ENCODE measurements at places on chromosomes 2 and 18. TPM values are rescaled to one million over a fixed set of nuclear protein-coding genes. Genes with fewer than 3 reads are reported as not detected.

DNA sequence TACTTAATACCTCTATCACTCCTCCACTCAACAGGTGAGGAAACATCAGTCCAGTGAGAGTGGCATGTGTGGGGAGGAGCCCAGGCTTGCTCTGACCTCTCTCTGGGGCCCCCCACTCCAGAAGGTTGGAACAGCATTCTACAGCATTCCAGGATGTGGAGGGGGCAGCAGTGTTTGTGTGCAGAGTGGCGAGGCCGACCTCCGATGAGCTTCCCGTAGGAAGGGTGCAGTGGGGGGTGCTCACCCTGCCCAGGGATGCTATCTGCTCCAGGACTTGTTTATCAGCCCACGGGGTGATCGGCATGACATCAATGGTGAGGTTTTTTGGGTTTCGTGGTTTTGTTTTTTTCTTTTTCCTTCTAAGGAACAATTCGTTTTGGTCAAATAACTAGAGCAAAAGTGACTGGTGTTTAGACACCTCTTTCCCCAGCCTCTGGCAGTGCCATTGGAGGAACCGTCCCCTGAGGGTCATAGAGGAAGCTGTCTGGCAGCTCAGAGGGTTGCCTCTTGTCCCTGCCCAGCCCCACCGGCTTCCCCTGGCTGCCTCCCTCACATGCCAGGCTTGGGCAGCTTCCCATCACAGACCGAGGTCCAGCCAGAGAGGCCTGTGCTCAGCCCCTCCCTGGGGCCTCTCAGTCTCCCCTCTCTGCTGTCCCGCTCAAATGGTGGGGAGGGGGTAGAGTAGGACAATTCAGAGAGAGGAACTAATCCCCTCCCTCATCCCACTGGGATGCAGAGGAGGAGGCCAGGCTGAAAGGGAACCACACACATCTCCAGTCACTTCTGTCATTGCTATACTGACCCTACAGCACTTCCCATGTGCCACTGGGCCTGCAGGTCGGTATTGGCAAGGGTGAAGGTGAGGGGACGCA, 96.5 kb downstream of the ZFP36L2 start:
- H3K4me1 ChIP-seq = peaks cover 17% of the 10 kb centered on the region
- H3K36me3 ChIP-seq = no peaks in the 10 kb centered on the region
- H3K27ac ChIP-seq = peak overlapping the region; percentile 34
- DNase-seq = no peak
- no peaks in the 10 kb centered on the region for H3K27me3 ChIP-seq
- H3K4me3 ChIP-seq = no peak overlapping the region

GRCh38 chr18:6547476-6547875, 132.8 kb upstream of the L3MBTL4 start:
- H3K36me3 ChIP-seq = no peaks in the 10 kb centered on the region
- H3K4me1 ChIP-seq = no peaks in the 10 kb centered on the region
- H3K27ac ChIP-seq = no peak overlapping the region
- H3K27me3 ChIP-seq = no peaks in the 10 kb centered on the region
- no peak overlapping the region for H3K4me3 ChIP-seq
- no peak for DNase-seq

DNA sequence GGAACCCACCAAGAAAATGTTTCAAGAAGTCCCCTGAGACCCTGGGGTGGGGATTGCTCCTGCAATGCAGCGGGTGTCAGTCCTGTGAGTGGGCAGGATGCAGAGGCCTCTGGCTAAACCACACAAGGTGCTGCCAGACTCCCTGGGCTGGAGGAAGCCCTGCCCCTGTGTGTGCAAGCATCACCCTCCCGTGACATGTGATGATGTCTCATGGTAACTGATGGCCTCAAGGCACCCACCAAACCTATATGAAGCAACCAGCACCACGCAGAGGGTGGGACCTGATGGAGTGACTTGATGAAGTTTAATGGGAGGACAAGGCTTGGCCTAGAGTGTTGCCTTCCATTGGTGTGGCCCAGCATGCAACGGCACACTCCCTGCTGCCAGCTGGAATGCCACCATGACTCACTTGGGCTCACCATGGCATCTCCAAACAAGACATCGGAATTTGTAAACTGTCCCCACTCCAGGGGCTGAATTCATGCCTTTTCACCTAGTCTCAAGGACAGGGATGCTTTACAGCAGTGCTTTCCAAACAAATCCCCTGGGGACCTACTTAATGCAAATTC, 8.7 kb upstream of the SLC14A1 start:
- no peak for DNase-seq
- H3K36me3 ChIP-seq = no peaks in the 10 kb centered on the region

The GNAL gene
- 0.44 TPM for total RNA-seq

The ALKAL2 gene
- total RNA-seq = not detected

DNA sequence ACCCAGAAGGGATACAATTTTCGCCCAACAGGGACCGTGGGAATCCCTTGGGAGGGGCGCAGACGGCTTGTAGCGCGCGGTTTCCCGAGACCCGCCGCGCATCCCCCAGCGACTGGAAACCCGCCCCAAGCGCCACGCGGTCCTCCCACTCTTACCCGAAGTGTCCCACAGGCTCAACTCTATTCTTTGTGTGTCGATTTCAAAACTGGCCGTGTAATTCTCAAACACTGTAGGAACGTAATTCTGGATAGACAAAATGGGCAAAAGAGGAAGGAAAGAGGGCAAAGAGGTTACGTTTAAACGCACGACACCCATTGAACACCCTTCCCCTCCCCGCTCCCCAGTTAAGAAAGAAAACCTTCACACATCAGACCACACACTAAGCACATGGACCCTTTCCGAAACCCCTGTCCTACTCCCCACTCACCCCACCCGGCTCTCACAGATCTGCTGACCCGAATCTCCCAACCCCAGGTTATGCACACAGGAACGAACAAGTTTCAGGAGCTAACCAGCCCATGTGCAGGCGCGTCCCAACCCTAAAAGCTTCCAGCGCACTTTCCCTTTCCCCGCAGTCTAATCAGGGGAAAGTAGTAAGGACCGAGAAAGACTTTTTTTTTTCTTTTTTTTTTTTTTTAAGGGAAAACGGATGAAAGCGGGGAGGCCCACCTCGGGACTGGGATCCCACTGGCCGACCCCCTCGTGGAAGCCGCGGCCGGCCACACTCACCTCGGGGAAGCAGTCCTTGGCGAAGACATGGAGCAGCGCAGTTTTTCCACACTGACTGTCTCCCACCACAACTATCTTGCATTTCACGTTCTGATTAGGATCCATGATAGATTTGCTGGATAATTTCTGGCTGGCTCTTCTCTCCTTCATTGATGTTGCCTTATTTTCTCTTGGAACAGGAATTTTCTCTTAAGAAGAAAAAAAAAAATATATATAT, 655 bp downstream of the RND3 start:
- H3K27ac ChIP-seq = peak overlapping the region; percentile 92
- H3K36me3 ChIP-seq = peaks cover 3% of the 10 kb centered on the region
- H3K27me3 ChIP-seq = no peaks in the 10 kb centered on the region
- peaks cover 26% of the 10 kb centered on the region for H3K4me1 ChIP-seq
- peak overlapping the region; percentile 88 for H3K4me3 ChIP-seq

GRCh38 chr2:200354833-200355751, 48.6 kb downstream of the SPATS2L start:
- H3K4me1 ChIP-seq = peaks cover 63% of the 10 kb centered on the region
- H3K36me3 ChIP-seq = no peaks in the 10 kb centered on the region
- DNase-seq = no peak
- no peak overlapping the region for H3K4me3 ChIP-seq
- no peaks in the 10 kb centered on the region for H3K27me3 ChIP-seq

DNA sequence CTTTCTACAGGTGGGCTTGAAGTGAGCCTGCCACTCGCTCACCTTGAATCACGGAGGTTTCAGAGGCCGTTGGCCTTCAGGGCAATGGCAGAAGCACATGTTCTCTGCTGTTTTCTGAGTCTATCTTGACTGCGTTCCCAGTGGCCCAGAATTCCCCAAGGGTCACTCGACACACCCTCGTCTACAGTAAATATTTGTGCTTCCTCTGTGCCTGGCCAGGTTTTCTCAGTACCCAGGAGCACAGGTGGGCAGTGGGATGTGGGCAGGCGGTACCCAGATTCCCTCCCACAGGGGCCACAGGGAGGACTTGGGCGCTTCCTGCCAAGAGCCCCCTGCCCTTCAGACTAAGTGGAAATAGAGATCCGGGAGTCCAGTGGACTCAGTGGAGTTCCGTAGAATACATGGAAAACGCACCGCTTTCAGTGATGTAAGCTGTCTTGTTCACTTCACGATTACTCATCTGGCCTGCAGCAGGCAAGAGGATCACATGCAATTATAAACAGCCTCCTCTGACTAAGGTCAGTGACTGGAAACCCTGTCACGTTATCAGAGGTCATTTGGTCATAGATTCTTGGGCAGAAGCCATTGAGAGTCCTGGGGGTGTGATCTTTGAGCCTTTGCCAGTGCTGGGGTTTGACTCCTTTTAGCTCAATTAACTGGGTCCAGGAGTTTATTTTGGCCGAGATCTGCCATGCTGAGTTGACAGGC, 179.8 kb downstream of the NEDD4L start:
- peaks cover 52% of the 10 kb centered on the region for H3K4me1 ChIP-seq
- H3K36me3 ChIP-seq = no peaks in the 10 kb centered on the region
- H3K4me3 ChIP-seq = peak overlapping the region; percentile 28
- no peaks in the 10 kb centered on the region for H3K27me3 ChIP-seq
- DNase-seq = peak; percentile 83

GRCh38 chr2:16081316-16082200, 141.2 kb downstream of the MYCN start:
- no peaks in the 10 kb centered on the region for H3K4me1 ChIP-seq
- H3K27me3 ChIP-seq = no peaks in the 10 kb centered on the region
- H3K36me3 ChIP-seq = no peaks in the 10 kb centered on the region

The MAL gene
- total RNA-seq = 1.3 TPM

The GPR155 gene
- 2.1 TPM for total RNA-seq

The ABI2 gene
- 72.2 TPM for total RNA-seq

- peak overlapping the region; percentile 40 for H3K4me3 ChIP-seq
- H3K27me3 ChIP-seq = no peaks in the 10 kb centered on the region
- H3K27ac ChIP-seq = no peak overlapping the region
- no peaks in the 10 kb centered on the region for H3K36me3 ChIP-seq
- DNase-seq = no peak
These were observed 42.0 kb upstream of the EDAR start for GRCh38 chr2:109030870-109031475.

DNA sequence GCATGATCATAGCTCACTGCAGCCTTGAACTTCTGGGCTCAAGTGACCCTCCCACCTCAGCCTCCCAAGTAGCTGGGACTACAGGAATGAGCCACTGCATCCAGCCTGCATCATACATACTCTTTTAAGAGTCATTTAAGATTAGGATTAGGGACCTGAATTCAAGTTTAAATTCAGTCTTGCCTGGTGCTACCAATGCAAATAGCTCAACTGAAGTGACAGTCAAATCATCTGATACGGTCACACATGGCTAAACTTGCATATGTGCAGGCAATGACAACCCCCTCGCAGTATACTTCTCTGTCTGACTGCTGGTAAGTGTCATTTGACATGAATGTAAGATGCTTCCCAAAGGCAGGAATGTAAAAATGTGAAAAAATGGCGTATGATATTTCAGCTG, 31.8 kb upstream of the TMEM131 start:
- DNase-seq = no peak
- H3K36me3 ChIP-seq = no peaks in the 10 kb centered on the region
- peaks cover 4% of the 10 kb centered on the region for H3K27me3 ChIP-seq
- H3K4me1 ChIP-seq = no peaks in the 10 kb centered on the region
- H3K27ac ChIP-seq = no peak overlapping the region

DNA sequence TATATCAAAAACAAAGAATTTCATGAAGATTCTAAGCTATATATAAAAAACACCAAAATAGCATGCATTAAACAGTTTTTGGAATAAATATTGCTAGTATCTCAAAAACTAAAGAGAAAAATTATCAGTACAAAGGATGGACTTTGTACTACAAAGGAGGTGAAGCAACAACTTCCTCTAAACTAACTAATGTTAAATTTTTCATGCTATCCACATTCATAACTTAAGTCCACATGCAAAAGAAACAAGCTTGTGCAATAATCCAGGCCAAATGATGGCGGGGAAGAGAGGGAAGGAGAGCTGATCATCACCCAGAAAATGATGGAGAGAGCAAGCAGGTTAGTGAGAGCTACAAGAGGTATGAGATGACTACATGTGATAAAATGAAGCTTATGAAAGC, 70.1 kb downstream of the KIDINS220 start:
- no peak overlapping the region for H3K4me3 ChIP-seq
- DNase-seq = no peak
- no peaks in the 10 kb centered on the region for H3K27me3 ChIP-seq
- no peaks in the 10 kb centered on the region for H3K4me1 ChIP-seq
- H3K27ac ChIP-seq = no peak overlapping the region

DNA sequence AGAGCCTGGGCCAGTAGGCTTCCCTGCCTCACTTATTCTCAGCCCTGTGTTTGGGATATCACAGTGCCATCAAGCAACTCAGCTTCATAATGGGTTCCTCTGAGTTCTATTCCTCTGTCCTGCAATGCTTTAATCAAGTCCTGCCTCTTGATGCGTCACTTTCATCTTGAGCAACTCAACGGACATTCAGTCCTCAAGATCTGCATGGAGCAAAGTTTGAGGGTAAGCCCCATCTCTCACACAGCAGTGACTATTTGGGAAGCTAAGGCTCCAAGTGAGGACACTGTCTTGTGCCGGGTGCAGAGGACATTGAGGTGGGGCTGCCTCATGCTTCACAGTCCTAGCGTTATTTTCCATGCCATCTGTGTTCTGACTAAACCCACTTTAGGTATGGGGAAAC, 50.9 kb upstream of the PLB1 start:
- no peaks in the 10 kb centered on the region for H3K36me3 ChIP-seq
- DNase-seq = no peak
- H3K27me3 ChIP-seq = no peaks in the 10 kb centered on the region
- no peak overlapping the region for H3K4me3 ChIP-seq
- no peak overlapping the region for H3K27ac ChIP-seq
- peaks cover 5% of the 10 kb centered on the region for H3K4me1 ChIP-seq

The CDKL4 gene
- not detected for total RNA-seq

- no peak overlapping the region for H3K27ac ChIP-seq
- no peaks in the 10 kb centered on the region for H3K36me3 ChIP-seq
- no peak for DNase-seq
These were observed 23.1 kb downstream of the NABP1 start for GRCh38 chr2:191701029-191701428.

GRCh38 chr2:17592731-17593409, 52.4 kb downstream of the VSNL1 start:
- H3K4me3 ChIP-seq = no peak overlapping the region
- H3K27me3 ChIP-seq = peaks cover 2% of the 10 kb centered on the region
- no peak overlapping the region for H3K27ac ChIP-seq
- no peak for DNase-seq
- no peaks in the 10 kb centered on the region for H3K36me3 ChIP-seq
- no peaks in the 10 kb centered on the region for H3K4me1 ChIP-seq

DNA sequence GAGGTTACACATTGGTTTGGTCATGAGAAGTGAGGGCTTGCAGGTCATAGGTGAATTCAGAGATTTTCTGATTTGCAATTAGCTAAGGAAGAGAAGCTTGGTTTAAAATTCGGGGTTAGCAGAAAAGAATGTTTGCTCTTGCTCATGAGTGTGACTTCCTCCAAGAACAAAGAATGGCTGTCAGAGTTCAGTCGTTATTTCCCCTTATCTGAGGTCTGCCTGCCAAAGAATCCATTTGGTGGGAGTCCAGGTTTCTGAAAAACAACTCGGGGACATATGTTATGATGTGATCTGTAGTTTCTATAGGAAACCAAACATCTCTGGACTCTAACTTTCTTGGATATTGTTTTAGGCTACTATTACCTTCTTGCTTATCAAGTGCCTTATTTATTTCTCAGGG, 3.2 kb upstream of the UGT1A6 start:
- H3K36me3 ChIP-seq = no peaks in the 10 kb centered on the region
- peak overlapping the region; percentile 18 for H3K27ac ChIP-seq
